Ecto neural progenitor cell (in vitro differentiated cells): ENCODE measurements at places on chromosomes 5 and 9.

DNA sequence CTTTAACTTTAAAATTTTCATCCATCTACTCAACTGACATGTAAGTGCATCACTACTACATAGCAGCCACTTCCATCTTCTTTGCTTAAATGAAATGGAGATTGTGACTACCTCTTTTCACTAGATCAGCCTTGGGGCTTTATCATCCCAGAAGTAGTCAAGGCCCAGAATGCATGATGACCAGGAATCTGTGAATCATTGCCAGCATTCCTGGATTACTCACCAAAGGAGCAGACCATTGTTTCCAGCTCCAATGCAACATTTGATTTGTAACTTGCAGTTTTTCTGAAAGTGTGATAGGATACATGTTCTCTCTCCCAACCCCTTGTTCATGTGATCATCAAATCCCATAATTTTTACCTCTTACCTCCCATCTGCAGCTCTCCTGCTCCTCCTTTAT lies 65.1 kb downstream of the PLPPR1 start:
- no peak for DNase-seq

DNA sequence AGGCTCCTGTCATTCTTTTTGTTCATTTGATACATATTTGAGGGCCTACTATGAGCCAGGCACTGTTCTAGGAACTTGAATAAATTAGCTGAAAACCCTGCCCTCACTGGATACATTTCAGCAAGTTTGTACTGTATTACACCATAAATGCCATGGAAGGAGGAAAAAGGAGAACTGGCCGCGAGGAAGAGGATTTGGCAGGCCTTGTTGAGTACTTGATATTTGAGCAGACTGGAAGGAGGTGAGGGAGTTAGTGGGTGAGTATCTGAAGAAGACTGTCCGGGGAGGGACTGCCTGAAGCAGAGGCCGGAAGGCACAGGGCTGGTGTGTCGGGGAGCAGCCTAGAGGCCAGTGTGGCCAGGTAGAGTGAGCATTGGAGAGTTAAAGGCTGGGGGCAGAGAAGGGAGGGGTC lies 4.5 kb downstream of the SNX30 start:
- DNase-seq = no peak

- no peak for DNase-seq
These were observed 31.7 kb downstream of the FUBP3 start for GRCh38 chr9:130610862-130611707.

GRCh38 chr5:166257661-166258060 lies 2033.8 kb upstream of the WWC1 start:
- DNase-seq = no peak
